HL-60 (cell line): ENCODE measurements at places on chromosomes 1 and 21.

DNA sequence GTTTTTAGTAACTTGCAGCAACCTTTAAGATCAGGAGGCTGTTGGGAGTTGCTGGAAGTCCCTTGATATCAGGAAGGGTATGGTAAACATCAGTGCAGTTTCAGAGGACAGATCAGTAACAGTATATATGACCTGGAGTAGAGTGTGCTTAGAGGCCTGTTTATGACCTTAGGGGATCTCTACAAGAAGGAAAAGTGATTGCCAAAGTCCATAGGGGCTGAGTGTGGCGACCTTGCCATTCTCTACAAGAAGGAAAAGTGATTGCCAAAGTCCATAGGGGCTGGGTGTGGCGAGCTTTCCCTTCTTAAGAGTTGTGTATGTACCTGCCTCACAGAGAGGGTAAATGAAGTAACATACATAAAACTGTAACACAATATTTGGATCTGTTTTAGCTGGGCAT, 28.5 kb upstream of the AXDND1 start:
- DNase-seq, result no peak

GRCh38 chr1:205735218-205735617, 14.8 kb downstream of the NUCKS1 start:
- no peak for DNase-seq

DNA sequence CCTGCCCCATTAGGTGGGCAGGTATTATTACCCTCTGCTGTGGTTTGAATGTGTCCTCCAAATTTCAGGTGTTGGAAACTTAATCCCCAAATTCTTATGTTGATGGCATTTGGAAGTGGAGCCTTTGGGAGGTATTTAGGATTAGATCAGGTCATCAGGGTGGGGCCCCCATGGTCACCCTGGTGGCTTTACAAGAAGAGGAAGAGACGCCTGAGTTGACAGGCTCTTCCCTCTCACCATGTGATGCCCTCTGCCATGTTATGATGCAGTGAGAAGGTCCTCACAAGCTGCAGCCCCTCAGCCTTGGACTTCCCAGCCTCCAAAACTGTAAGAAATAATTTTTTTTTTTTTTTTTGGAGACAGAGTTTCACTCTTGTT, 8.8 kb upstream of the THEMIS2 start:
- DNase-seq, result peak; percentile 66

DNA sequence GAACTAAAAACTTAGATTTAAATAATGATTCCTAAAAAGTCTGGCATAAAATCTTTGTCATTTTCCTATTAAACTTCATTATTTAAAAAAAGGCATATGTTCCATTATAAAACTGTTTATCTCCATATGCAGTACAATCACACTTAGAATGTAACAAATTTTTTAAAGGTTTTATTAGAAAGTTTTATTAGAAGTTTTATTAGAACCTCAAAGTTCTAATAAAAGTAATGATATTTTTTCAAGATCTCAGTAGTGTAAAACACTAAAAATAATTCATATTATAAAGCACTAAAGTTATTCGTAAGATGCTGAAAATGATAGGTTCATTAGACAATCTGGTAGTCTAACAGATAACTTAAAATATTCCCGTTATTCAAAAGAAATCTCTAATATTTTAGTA, 43.6 kb downstream of the ACBD6 start:
- no peak for DNase-seq

- no peak for DNase-seq
These were observed 98.5 kb downstream of the PTBP2 start for GRCh38 chr1:96820107-96820506.

GRCh38 chr1:66256629-66257572, 277.1 kb upstream of the SGIP1 start:
- no peak for DNase-seq

- peak; percentile 6 for DNase-seq
These were observed 718.6 kb downstream of the AMY1C start for GRCh38 chr1:104468282-104468681.

DNA sequence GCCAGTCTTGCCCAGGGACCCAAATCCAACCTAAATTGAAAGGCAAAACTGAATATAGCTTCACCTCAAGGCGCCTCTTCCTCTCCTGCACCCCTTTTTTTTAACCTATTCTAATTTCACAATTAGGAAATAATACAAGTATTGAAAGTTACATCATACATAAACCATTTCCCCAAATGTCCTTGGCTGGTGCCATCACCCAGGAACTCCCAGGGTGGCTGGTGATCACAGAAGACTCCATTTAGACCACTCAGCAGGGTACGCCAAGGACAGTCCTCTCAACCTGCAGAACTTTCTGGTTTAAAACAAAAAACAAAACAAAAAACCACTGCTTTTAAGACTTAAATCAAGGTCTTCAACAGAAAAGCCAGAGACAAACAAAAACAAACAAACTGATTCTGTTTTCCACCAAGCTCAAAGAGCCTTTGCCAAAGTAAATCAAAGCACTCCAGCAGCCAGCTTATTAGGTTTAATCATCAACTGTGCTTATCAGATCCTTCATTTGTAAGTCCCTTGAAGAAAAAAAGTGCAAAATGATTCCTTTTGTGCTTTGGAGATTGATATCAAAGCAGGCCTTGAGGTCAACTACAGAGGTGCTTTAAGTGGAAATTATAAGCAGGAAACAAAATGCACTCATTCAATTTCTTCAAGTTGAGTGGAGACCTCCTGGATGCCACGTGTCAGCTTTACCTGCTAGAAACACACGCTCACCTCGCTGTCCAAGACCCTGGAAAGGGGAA, 113.0 kb downstream of the ETS2 start:
- DNase-seq, result no peak

- no peak for DNase-seq
These were observed 9.4 kb downstream of the LAPTM5 start for GRCh38 chr1:30748098-30748698.

DNA sequence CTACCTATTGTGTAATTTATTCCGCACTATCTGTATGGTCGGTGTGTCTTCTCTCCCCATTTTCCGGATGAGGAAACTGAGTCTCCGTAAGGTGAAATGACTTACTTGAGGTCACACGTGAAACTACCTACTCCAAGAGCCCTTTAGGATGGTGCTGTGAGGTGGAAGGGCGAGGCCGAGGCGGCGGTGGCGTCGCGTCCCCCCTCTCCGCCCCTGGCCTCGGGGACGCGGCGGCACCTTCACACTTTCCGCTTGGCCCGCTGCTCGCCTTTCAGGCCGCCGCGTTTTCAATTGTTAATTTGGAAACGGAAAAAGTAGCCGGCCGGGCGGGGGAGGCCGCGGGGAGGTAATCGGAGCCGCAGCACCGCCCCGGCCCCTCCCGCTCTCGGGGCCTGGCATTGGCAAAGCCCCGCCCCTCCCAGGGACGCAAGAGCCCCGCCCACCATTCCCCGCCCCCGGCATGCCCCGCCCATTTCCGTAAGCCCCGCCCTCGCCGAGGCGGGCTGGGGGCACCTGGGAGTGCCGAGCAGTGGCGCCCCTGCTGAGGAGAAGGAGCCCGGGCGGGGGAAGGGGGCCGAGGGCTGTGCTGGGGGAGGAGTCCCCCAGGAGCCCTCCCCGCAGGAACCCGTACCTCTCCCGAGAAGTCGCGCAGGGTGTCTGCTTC, 18.6 kb downstream of the KCNQ4 start:
- DNase-seq, result peak; percentile 67

- peak; percentile 44 for DNase-seq
These were observed 722 bp downstream of the LZIC start for GRCh38 chr1:9942399-9942938.

- DNase-seq, result no peak
These were observed 9.6 kb downstream of the FCRL5 start for GRCh38 chr1:157542676-157543075.

- no peak for DNase-seq
These were observed 14.0 kb upstream of the AIM2 start for GRCh38 chr1:159090286-159091179.

- no peak for DNase-seq
These were observed 2.1 kb downstream of the CAPZB start for GRCh38 chr1:19483261-19483660.

DNA sequence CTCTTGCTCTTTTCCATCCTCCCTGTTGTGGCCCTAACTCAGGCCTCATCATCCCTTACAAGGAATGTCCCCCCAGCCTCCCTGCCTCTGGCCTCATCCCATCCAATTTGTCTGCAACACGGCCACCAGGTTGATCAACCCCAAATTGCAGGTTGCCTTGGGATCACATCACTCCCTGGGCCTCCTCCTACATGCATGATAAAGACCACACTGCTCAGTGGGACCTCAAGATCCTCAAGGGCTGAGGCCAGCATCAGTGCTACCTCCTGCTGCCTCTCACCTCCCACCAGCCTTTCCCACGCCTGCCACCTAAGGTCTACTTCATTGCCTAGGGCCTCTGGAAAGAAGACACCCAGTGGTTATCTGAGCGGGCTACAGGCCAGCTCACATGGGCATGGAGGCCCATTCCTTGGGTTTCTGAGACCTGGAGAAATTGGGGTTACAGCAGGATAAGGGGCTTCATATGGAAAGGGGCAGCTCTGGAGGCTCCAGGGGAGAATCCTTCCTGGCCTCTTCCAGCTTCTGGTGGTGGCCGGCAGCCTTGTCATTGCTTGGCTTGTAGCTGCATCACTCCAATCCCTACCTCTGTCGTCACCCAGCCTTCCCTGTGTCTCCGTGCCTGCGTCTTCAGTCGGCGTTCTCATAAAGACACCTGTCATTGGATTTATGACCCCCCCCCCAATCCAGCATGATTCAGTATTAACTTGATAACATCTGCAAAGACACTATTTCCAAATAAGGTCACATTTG, 60.5 kb downstream of the KLHDC7A start:
- DNase-seq, result no peak

- DNase-seq, result peak; percentile 60
These were observed 5.1 kb upstream of the CSRP1 start for GRCh38 chr1:201511941-201512539.

DNA sequence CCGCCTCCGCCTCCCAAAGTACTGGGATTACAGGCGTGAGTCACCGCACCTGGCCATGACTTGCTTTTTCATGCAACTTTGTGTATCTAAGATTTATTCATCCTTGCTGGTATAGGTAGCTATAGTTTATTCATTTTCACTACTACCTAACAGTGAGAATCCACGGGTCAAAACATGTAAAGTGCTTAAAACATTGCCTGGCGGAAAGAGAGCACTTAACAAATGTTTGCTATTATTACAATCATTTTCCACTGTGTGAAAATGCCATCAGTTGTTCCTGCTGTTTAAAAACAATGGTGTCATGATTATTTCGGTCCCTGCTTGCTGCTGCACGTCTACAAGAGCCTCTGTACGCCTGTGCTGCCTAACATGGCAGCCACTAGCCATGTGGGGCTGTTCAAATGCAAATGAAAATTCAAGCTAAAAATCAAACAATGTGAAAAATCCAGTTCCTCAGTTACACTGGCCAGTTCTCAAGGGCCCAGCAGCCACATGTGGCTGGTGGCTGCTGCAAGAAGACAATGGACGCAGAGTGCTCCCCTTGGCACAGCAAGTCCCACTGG, 65.1 kb downstream of the CLSTN1 start:
- no peak for DNase-seq

GRCh38 chr1:170734412-170735175, 70.7 kb downstream of the PRRX1 start:
- no peak for DNase-seq
